ENCODE measurements at places on chromosomes 4 and X.

DNA sequence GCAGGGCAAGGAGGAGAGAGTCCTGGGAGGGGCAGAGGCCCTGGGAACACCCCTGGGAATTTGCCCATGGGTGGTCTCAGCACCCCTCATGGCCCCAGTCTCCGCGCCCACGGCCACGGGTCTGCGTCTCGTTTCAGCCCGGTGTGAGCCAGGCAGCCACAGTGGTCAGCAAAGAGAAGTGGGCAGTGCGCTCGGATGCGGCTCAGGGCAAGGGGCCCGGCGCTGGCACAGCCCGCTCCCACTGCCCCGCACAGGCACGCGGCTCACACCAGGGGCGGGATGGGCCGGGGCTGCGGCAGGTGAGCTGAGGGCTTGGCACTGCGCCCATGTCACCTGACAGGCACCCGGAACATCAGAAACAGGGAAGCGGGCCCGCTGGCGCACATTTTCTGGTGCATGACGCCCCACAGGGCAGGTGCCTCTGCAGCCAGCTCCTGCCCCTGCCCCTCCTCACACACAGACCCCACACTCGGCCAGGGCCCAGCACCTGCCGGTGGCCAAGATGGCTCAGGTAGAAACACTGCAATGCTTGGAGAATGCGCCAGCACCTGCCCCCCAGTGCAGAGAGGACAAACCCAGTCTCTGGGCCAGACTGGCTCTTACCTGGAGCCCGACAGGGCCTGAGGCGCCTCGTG lies 41.9 kb upstream of the MXD4 start:
- DNase-seq = no peak

DNA sequence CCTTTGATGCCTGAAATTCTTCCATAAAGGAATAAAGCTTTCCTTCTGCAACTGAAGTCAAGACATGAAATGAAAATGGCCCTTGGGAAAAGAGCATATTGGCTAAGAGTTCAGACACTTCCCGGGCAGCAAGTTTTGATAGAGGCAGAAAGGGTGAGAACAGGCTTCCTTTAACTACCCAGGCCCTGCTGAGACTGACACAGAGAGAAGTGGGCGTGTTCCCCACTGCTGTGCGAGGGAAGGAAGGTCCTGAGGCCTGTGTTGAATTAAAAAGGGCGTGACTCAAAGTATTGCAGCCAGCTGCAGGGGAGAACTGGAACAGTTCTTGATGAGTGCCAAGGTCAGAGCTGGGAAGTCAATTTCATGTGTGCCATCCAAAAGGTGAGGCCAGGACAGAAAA lies 33.9 kb upstream of the ADGRG2 start:
- no peak for DNase-seq

DNA sequence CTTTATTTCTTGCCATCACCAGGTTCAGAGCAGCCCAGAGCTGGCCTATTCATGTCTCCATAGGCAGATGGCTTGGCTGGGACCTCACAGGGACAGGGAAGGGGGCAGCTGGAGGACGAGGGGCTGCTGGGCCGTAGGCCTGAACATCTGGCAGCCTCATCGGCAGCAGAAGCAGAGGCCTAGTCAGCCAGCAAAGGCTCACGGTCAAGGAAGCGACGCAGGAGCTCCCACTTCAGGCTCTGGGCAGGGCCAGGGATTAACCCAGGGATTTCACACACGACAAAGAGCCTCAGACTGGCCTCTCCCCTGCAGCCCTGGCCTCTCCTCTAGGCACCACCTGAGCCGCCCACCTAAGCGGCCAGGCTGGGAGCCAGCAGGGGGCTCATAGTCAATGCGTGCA lies 46.0 kb upstream of the MAN2B2 start:
- no peak for DNase-seq

DNA sequence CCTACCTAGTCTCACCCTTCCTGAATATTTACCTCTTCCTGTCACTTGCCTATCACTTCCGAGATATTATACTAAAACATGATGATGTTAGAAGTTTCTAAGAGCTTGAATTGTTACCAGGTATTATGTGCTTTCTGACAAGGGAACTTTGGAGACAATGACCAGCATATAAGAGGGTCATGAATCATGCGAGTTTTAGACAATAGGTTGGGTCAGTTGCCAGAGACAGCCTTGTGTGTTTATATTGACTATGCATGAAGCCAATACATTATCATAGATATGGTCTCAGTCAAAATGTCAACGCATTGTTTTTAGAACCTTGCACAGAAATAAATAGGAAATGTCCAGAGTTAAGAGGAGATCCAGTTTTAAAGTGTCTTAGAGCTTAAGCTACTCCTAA lies 116.8 kb downstream of the KLHL4 start:
- no peak for DNase-seq

- peak; percentile 46 for DNase-seq
Measured at GRCh38 chrX:43958529-43958928, 14.7 kb downstream of the NDP start.

GRCh38 chr4:13529128-13529919 lies 15.0 kb downstream of the NKX3-2 start:
- no peak for DNase-seq

DNA sequence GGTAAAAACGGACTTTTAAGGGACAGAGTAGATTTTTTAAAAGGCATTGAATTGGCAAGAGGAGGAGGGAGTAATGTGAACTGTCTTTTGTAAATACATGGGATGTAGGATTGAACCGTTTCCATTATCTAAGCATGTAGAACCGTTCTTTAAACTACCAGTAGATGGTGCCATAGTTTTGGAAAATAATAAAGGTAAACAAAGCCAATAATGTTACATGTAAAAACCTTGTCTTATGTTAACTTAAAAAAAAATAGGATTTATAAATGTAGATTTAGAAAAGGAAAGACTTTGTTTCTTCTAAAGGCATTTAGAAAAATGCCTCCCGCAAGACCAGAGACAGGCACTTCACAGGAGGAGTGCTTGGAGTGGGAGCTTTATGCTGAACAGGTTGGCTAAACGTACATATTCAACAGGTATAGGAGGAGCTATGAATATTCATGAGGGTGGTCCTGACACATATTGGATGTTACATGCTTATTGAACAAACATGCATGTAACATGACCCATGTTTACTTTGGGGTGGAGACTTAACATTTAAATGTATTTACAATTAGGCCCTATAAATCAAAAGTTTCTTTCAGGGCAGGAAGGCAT lies 45.5 kb upstream of the FAM241A start:
- peak; percentile 31 for DNase-seq

DNA sequence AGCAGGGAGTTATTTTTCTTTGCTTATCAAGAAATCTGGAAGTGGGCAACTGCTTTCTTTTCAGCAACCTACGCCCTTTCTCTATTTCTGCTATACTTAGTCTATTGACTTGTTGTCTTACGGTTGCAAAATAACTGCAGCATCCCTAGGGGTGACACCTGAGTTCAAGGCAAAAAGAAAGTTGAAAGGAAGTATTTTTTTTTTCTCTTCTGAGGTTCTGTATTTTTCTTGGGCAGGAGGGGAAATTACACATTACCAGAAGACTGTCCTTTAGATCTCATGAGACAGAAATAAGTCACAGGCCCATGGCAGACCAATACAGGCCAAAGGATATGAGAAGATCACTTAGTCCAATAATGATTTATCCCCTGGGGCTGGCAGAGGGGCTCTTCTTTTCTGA lies 204.7 kb upstream of the CASK start:
- no peak for DNase-seq

DNA sequence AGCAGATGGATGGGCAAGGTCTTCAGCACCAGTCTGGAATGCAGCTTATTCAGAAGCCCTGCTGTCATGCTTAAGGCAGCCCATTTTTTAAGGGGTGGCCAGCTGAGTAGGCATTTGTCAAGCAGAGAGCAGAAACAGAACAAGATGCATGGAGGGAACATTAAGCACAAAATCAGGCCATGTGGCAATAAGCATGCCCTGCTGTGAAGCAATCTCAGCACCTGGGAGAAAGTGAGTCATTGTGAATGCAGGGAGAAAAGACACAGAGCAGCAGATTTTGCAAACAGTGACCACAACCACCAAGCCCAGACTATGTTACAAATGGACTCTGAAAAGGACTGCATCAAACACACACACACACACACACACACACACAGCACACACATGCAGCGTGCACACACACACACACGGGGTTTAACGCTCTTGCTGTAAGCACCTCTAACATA lies 94.1 kb upstream of the GALNT7 start:
- DNase-seq = no peak

- no peak for DNase-seq
Measured at GRCh38 chr4:120829113-120829831, 93.3 kb downstream of the PRDM5 start.

GRCh38 chr4:27759611-27760575 lies 899.3 kb downstream of the STIM2 start:
- no peak for DNase-seq

DNA sequence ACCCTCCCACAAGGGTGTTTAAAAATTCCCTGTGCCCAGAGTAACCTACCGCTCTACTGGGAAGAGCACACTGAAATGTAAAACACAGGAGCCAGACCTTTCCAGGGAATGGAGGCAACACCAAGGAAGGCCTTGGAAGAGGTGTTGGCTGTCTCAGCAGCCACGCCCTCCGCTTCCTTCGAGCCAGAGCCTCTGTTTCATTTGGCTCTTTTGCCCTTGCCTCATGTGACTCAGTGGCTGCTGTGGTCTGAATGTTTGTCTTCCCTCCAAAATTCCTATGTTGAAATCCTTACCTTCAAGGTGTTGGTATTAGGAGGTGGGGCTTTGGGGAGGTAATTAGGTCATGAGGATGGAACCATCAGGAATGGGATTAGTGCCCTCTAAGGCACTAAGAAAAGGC lies 11.3 kb downstream of the SCD5 start:
- DNase-seq = no peak

- DNase-seq = no peak
Measured at GRCh38 chr4:123350191-123350544, 46.4 kb upstream of the SPRY1 start.

- no peak for DNase-seq
Measured at GRCh38 chr4:90979556-90979955, 852.4 kb downstream of the CCSER1 start.

- DNase-seq = no peak
Measured at GRCh38 chr4:148779771-148780170, 337.6 kb upstream of the NR3C2 start.

GRCh38 chrX:151801980-151802379 lies 67.4 kb downstream of the CNGA2 start:
- no peak for DNase-seq

DNA sequence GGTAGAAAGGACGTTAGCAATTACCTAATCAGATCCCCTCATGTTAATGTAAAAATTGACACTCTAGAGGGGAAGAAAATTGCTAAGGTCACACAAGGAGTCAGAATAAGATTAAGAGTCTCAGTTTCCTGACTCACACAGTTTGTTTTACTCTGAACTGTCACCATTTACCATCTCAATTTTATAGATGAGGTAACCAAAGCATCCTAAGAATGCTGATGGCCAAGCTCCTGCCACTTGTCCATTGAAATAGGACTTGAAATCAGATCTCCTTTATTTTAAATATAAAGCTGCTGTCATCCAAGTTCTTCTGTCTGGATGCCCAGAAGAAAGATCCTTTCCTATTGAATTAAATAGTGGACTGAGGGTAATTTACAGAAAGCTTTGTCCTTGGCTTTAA lies 114.8 kb upstream of the VAMP7 start:
- no peak for DNase-seq

DNA sequence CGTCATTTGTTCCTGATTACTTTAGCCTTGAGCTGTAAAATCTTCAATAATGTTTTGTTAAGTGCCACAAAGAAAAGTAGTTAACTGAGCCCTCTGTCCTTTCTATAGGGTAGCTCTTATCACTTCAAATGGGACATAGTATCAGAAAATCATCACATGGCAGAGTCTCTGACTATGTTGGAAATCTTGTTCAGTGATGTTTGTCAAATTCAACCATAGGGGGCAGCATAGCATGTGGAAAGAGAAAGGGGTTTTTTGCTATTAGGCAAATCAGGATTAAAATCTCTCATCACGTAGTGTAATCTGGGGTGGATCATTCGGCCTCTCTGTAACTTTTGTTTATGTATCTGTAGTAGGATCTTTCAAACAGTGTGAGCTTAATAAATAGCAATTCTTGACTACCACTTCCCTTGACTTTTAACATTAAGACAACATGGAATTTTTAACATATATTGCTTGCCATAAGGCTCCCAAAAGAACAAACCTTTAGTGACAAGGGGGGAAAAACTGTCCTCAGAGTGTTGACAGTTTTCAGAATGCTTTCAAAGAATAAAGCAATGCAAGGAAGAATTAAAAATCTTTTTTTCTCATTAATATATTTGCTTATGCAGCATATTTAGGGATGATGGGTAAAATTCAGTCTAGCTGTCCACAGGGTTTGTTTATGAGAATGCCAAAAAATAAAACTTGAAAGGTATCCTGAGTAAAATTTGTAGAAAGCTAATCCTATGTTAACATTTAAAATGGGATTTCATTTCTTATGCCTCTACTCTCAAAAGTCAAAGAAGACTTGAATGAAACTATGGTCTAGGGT lies 127.2 kb downstream of the FBXW7 start:
- peak; percentile 40 for DNase-seq

DNA sequence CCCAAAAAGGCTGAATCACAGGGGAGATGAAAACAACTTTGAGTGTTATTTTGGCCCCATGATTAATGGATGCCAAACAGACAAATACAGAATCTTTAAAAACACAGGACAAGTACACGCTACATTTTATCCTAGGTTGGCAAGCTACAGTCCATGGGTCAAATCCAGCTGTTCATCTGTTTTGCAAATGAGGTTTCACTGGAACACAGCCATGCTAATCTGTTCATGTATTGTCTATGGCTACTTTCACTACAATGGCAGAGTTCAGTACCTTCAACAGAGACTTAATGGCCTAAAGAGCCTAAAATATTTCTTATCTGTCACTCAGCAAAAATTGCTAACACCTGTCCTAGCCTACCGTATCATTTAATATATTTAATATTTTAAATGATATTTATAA lies 1548.5 kb upstream of the IGFBP7 start:
- DNase-seq = no peak

- no peak for DNase-seq
Measured at GRCh38 chrX:109914114-109914849, 88.6 kb upstream of the TMEM164 start.

GRCh38 chr4:35725131-35725530 lies 519.2 kb downstream of the ARAP2 start:
- DNase-seq = no peak

DNA sequence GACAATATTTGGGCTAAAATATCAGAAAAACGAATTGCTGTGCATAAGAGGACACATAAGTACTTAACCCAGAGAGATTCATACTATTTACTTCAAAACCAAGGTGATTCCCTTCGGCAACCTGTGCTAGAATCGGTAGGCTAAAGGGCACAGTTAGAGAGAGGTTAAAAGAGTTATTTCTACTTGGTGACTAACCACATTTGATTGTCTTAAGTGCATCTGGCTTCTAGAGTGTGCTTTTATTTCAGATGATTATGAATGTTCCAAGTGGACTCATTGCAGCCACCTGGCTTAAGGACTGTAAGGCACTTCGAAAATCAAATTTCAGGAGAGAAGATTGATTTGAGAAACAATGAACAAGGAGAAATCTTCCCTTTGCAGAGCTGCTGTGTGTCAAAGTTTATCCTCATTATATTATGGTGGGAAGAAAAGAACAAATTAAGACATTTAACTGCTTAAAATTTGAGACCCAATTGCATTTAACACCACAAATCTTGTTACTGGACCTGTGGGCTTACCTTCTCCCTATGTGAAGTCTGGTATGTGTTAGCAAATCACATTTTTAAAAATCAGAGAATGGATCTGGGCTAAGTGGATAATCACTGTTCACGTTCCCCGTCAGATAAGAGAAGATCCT lies 34.0 kb downstream of the PHOX2B start:
- no peak for DNase-seq
